ENCODE measurements at places on chromosomes 5 and 9.

DNA sequence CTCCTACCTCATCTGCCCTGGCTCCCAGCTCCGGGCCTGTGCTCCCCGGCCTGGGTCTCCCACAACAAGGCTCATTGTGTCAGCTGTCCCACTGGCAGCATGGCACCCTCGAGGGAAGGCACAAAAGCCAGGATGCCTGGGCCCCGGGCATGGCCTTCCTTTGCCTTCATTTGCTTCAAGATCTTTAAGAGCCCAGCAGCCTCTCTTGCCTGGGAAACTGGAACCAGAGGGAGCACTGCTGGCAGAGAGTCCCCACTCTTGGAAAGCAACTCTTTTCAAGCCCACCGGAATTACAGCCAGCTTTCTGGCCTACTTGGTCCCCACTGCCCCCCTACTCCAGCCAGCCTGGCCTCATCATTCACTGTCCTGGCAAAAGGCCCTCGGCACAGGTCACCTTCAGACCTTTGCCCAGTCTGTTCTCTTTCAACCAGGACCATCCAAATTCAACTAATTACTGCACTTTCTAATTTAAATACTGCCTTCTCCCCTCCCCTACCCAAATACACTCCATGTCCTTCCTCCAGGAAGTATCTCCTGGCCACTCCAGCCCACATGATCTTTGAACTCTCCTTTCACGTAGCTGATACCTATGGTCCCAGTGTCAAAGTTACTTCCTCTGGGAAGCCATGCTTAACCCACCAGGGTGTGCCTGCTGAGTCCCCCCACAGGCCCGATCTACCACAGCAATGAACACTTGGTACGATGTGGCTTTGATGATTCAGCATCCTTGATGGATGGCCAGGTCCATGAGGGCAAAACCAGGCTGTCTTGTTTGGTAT lies 8.9 kb downstream of the ZER1 start:
- DNase-seq, result no peak

DNA sequence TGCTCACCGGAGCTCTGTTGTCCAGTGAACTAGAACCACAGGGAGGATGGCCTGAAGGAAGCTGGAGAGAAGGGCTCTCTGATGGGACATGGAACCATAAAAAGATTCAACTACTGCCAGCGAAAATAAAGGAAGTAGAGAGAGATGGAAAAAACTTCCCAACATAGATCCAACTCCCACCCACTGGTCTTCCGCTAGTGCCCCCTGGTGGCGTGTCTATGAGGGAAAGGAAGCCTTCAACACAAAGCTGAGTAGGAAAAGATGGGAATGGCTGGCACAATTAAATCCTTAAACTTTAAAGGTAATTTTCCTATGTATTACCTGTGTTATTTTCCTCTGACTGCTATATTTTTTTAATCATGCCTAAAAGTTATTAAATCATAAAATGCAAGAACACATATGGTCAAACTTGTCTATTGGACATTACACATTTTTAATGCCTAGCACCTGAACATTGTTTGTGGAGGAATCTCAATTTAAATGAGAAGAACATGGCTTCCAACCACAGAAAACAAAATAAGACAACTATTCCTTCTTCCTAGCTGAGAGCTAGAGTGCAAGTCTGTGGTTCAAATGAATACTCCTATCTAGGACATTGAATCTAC lies 51.5 kb downstream of the CEP120 start:
- DNase-seq, result no peak

DNA sequence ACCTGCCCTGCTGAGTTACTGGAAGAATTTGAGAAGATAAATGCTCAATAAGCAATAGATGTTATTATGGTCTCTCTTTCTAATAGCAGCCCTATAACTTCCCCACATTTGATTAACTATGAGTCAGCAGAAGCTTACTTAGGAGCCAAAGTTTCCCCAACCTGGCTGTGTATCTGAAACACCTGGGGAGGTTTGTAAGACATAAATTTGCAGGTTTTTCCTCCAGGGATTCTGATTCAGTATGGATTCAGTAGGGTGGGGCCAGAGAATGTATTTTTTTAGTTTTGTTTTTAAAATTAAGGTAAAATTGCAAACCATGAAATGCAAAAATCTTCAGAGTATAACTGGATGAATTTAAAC lies 44.9 kb upstream of the GNPDA1 start:
- DNase-seq, result no peak

- DNase-seq, result no peak
Measured at GRCh38 chr5:92471861-92472260, 1088.7 kb upstream of the ARRDC3 start.

DNA sequence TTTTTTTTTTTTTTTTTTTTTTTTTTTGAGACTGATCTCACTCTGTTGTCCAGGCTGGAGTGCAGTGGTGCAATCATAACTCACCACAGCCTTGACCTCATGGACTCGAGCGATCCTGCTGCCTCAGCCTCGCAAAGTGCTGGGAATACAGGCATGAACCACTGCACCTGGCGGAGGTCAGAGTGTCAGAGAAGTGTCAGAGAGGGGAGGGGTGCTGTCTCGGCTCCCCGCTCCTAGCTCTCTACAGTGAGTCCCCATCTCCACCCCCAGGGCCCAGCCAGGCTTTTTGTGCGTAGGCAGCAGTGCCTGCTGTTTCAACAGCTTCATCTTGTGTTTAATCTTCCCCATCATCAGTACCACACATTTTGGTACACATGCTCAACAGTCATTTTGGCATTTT lies 38.3 kb downstream of the SAR1B start:
- DNase-seq, result no peak

Measured in stromal cell of bone marrow (primary cell).